ENCODE measurements at places on chromosomes 12 and 14.

DNA sequence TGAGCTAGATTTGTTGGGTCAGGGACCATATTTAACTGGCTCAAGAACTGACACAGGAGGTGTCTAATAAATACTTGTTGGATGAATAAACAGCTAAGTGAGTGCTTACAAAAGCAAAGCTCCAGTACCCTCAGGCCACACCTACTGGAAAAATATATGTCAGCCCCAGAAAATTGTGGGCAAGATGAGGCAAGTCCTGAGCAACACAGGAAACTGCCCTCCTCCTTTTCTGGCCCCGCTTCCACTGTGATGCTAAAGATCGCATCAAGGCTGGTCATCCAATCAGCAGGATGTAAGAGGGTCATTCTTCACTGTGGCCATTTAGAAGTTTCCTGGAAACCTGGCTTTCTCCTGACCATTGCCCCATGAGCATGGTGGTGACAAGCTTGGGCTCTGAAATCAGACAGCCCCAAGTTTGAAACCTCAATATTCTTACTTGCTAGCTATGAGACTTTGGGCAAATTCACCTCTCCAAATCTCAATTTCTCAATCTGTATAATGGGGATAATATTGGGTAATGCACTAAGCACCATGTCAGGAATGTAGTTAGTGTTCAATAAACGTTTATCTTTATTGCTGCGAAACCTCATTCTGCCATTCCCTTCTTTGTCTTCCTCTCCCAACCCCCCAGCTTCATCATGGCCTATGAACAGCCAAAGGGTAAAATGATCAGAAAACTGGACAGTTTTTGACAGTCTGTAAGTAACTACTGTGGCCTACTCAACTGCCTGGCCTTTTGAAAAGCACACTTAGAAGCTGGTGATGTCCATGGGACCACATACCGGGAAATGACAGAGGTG lies 139.3 kb upstream of the PZP start:
- no peak for DNase-seq

DNA sequence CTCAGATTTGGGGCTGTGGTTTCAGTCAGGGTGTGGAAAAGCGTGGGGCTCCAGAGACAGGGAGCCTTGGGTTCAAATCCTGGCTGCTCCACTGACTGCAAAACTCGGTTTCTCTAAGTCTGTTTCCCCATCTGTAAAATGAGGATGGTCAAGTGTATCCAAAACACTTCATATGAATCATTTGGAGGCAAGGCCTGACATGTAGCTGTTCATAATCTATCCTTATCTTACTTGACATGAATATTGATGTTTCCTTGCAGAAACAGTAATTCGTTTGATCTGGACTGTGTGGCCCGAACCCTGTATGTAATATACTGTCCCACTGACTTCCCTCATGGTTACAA lies 1.5 kb upstream of the CCDC63 start:
- DNase-seq, result no peak

DNA sequence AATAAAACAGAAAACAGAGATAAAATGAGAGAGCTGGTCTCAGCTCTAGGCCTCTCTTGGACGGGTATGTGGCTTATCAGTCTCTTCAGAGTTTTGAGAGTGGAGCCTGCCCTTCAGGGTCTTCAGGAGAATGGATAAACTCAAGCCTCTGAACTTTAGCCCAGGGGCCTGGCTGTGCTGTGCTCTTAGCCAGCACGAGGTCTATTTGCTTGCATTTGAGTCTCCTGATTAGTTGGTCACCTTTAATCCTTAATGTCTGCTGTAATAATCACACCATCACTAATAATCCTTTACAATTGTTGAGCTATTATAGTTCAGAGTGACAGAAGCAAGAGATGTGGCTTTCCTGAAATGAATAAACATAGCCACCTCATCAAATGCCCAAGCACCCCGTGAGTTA lies 24.3 kb downstream of the KRT80 start:
- no peak for DNase-seq

- no peak for DNase-seq
Observed at GRCh38 chr12:18658829-18659228, 79.0 kb downstream of the PLCZ1 start.

GRCh38 chr14:47539031-47539461 lies 136.4 kb downstream of the MDGA2 start:
- DNase-seq, result no peak

DNA sequence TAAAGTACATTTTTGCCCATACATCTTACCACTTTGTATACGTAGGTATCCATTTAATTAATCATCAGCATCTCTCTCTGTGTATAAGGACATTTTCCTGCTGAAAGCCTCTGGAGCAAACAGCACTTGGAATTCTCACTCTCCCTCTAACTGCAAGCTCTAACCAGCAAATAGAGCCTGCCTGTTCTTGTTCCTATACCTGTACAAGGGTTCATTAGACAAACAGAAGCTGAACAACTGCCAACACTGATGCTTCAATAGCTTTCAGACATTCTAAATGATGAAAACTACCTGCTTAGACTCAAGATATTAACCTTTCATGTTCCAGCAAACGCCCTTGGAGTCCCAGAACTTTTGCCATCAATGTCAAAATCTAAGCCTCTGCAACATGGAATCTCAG lies 98.0 kb downstream of the KCNH5 start:
- DNase-seq, result no peak

DNA sequence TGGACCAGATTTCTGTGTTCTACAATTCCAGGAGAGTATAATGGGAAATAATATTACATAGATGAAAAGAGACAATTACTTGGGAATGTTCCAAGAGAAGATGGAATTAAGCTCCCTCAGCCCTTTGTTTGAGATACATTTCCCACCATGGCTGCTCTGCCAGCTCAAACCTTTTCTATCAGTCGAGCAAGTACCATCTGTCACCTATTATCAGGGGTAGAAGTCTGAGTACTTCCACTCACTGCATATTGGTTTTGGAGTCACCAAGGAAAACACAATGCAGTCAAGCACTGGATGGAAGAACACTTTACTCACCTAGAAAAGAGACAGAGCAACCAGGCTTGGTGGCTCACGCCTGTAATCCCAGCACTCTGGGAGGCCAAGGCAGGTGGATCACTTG lies 270.4 kb upstream of the FAR2 start:
- DNase-seq, result no peak

- no peak for DNase-seq
Observed at GRCh38 chr14:74563233-74563585, 48.8 kb downstream of the LTBP2 start.

DNA sequence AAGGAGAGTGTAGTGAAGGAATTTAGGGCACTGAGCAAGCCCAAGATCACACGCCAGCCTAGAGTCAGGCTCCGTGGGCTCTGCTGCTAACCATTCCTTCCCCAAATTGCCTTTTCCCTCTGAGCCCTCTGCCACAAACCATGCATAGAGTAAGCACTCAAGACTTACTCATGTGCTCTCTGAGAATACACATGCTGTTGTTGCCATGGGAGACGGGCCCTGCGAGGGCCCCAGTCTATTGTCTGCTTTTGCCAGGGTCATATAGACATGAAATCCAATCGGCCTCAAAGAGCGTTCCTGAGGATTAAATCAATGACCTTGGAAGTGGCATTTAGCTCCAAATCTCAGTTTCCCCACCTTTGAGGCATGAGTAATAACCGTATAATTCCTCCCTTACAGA lies 48.7 kb upstream of the WSCD2 start:
- DNase-seq, result no peak

- no peak for DNase-seq
Observed at GRCh38 chr12:20339060-20339459, 29.3 kb upstream of the PDE3A start.

GRCh38 chr12:49863946-49864797 lies 21.3 kb upstream of the BCDIN3D start:
- DNase-seq, result no peak

DNA sequence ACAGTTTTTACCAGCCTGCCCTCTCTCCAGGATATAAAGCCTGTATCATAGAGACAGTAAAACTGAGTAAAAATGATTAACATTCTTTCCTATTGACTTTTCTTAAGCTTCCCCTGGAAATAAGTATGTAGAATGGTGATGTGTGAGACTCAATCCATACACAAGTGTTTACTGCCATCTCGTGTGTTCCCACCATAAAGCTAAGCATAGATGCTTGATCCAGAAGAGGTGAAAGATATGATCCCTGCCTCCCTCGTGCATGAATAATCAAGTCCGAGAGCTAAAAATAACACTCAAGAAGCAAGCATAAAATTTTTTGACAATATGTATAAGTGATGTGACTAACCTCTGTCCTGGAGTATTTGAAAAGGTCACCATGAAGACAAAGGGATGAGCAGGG lies 16.9 kb upstream of the GSG1 start:
- DNase-seq, result no peak

Measured in stimulated activated CD8-positive, alpha-beta memory T cell treated with anti-CD3 and anti-CD28 coated beads, Interleukin-4, amount 100 ng/mL, for 1 hour (primary cell).